ENCODE measurements at places on chromosomes 1 and 21.
A peak's percentile ranks its signal among the peaks of the same experiment; 100 is the strongest.

GRCh38 chr1:81801651-81802456 is 1.1 kb downstream of the ADGRL2 start:
- DNase-seq = peak; percentile 46

DNA sequence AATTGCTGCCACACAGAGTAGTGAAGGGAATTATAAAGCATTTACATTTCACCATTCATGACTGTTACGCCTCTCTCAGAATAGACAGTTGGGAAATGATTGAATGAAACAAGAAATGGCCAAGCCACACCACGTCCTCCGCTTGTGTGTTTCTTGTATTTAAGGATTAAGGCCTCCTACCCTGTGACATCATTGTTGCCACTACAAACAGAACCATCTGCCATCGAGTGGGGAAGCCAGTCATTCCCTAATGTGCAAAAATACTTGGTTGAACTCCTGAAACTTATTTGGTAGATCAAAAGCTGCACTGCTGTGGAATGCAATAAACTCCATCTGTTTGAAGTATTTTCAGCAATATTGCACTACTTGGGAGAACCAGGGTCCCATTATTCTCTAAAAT is 99.0 kb upstream of the C1orf105 start:
- DNase-seq = no peak

- no peak for DNase-seq
These were observed 3.2 kb upstream of the BEST4 start for GRCh38 chr1:44790968-44791801.

GRCh38 chr1:211739671-211740411 is 64.4 kb upstream of the NEK2 start:
- no peak for DNase-seq

- DNase-seq = no peak
These were observed 16.8 kb downstream of the CCDC185 start for GRCh38 chr1:223410036-223410435.

- no peak for DNase-seq
These were observed 797.2 kb upstream of the ADAMTS5 start for GRCh38 chr21:27764056-27764455.

DNA sequence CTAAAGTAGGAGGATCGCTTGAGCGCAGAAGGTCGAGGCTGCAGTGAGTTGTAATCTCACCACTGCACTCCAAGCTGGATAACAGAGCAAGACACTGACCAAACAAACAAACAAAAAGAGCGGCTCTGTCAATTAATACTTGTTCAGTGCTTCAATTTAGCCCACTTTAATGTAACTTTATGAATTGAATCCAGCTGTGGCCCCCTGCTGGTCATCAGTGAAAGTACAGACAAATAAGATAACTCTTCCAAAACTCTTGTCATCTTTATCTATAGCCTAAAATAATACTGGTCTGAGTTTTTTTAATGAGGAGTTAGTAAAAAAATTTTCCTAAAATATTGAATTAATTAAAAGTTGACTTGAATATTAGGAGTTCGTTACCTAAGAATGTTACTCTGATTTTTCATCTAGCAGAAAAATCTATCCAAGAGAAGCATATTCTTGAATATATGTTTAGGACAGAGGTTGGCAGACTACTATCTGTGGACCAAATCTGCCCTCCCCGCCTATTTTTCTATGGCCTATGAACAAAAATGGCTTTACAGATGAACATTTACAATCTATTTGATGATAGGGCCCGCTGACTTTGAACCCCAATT is 26.1 kb downstream of the ATP5PF start:
- peak; percentile 34 for DNase-seq

DNA sequence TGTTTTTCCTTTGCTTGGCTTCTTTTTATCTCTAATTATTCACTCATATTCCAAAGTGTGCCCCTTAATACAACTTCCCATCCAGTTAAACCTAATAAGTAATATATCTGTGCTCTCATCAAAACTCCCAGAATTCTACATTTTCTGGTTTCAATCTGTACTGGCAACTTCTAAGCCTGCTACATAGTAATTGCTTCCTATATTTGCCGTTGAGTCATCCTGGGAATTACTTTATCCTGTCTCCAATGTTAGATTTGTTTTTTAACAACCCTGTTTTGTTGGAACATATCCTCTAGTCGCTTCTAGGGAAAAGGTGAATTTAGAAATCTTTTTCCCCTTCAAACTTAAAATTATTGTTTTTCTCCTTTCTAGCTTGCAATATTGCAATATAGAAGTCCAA is 620.5 kb upstream of the PKN2 start:
- DNase-seq = no peak

DNA sequence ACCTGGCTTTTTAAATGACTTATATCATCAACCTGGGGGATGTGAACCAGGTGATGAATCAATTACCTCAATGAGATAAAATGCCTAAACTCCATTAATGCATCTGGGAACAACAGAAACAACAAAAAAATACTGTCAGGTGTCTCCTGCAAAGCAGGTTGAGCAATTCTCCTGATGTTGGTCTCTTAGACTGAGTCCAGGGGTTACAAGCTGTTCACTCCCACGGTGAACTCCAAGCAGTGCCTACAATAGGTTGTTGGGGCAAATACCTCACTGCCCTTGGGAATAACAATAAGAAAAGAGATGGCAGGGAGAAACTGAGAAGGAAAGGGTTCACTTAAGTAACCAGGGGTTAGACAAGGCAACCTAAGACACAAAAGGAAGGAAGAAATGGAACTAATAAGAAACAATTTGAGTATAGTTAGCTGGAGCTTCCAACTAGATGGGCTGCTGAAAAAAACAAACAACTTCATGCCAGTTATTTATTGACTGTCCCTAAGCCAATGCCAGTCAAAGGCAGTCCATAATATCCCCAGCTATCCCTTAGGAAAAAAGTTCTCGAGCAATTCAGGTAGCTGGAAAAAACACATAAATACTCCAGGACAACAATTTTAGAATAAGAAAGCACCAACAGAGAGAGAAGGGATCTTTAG is 97.6 kb upstream of the MAGI3 start:
- DNase-seq = no peak

DNA sequence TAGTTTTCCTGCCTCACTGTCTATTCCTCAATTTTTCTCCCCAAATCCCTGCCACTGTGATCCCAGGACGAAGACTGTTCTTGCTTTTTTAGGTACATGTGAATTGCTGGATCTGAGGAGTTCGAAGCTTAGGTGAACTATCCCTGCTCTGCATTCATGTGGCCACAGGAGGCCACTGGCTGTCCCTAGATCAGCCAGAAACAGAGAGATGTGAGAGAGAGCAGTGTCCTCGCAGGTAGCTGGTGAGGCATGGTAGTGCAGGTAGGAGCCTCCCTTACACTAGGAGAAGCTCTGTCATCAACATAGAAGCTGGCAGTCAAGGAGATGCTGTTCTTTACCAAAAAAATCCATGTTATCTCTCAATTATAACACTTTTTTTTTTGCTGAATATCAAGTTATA is 71.5 kb downstream of the USP24 start:
- DNase-seq = no peak

- no peak for DNase-seq
These were observed 28.4 kb downstream of the FCRL5 start for GRCh38 chr1:157523774-157524493.

GRCh38 chr1:167543199-167543990 is 10.2 kb downstream of the CREG1 start:
- DNase-seq = no peak

- DNase-seq = peak; percentile 27
These were observed 213.7 kb downstream of the FOXD2 start for GRCh38 chr1:47651311-47652089.

DNA sequence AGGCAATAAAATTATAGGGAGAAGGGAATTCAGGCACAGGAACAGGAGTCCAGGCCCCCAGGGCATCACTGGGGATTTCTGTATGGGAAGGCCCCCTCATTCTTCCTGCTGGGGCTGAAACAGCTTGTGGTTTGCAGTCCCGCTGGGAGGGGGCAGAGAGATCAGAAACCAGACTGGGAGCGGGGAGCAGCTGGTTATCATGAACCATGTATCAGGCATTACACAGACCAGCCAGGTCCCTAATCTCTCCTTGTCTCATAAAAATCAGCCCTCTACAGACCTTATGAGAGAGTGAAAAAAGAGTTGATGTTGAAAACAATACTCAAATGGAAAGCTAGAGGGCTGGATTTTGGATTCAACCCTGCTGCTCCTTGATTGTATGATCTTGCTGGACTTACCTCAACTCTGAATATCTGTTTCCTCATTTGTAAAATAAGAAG is 93.4 kb upstream of the F3 start:
- DNase-seq = no peak

DNA sequence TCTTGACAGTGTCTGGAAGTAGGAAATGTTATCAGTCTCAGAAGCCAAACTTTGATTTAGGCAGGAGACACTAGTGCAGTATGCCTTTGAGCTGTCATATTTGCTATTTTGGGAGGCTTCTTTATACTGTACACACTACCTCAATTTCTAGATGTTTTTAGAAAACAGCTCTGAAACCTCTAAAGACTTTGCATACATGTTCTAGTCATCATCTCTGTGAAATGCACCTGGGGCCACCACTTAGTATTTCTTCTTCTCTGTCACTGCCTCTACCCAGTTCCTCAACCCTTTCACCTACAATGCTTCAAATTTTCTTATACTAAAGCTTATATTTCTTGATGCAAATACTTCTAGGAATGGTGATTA is 29.1 kb upstream of the PLA2G4A start:
- DNase-seq = no peak

DNA sequence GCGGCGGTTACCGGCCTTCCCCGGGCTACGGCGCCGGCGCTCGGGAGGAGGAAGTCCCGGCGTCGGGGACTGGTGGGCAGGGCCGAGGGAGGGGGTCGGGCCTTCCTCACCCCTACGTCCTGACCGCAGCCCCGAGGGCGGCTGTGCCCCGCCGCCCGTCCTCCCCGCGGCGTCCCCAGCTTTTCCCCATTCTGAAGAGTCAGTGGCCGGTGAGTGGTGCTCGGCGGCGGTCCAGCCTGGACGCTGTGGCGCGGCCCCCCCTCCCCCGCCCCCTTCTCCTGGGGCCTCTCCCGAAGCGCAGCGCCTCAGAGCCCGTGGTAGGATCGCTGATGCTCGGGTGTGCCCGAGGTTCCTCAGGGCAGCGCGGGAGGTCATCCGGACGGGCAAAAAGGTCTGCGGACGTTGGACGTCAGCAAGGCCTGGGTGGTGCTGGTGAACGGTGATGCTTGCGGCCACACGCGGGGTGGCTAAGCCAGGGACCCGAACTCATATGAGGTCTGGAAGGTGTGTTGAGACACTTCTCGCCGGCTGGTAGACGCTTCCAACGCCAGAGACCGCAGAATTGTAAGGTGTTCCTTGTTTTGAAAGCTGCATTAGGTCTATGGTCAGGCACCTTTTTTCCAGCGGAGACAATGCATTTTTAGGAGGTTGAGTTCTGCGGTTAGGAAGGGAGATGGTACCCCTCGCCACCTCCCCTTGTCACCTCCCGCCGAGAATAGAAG is 725 bp downstream of the SLC25A33 start:
- peak; percentile 46 for DNase-seq

GRCh38 chr1:59506952-59507351 is 210.1 kb downstream of the FGGY start:
- no peak for DNase-seq

DNA sequence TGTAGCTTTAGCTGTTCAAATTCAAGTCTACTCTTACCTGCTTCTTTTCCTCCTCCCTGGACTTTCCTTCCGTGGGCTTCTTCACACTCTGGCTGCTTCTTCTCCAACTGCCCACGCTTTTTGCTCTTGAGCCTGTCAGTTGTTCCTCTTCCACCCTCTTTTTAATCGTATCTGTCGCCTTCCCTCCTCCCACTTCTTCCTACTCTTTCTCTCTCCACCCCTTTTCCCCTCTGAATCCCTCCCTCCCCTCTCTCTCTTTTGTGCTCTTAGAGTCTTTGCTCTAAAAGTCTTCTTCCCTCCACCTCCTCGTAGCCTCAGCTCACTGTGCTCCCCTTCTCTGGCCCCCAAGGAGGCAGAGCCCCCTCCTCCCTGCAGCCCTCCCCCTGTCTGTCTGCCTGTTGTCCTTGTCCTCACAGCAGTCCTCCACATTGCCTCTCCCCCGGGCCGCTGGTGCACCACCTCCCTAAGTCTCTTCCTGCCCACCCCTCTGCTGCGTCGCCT is 12.9 kb upstream of the GJA5 start:
- no peak for DNase-seq

All from NCI-H345 (cell line).